ENCODE measurements at places on chromosomes 3 and 15. TPM values are rescaled to one million over a fixed set of nuclear protein-coding genes. Genes with fewer than 3 reads are reported as not detected.

The TUSC7 gene
- not detected for total RNA-seq

DNA sequence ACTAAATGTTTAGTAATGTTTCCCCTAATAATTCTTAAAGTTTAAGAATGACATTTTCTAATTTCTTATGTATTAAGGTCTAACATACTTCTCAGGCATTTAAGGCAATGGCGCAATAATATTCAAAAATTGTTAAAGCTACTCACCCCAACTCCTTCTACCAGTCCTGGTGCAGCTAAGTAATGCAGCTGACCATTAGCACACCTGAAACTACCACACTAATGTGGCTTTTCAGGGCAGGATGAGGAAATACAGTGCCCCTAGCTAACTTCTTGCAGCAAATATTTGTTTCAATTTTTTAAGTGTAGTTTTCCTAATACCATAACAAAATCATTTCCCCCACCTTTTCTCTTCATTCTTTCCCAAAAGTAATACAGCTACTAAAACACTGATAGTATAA lies 827.7 kb downstream of the FHIT start:
- no peaks in the 10 kb centered on the region for H3K4me1 ChIP-seq
- DNase-seq, result no peak
- H3K4me3 ChIP-seq, result no peak overlapping the region
- no peak overlapping the region for H3K27ac ChIP-seq
- H3K36me3 ChIP-seq, result no peaks in the 10 kb centered on the region
- H3K27me3 ChIP-seq, result no peaks in the 10 kb centered on the region

DNA sequence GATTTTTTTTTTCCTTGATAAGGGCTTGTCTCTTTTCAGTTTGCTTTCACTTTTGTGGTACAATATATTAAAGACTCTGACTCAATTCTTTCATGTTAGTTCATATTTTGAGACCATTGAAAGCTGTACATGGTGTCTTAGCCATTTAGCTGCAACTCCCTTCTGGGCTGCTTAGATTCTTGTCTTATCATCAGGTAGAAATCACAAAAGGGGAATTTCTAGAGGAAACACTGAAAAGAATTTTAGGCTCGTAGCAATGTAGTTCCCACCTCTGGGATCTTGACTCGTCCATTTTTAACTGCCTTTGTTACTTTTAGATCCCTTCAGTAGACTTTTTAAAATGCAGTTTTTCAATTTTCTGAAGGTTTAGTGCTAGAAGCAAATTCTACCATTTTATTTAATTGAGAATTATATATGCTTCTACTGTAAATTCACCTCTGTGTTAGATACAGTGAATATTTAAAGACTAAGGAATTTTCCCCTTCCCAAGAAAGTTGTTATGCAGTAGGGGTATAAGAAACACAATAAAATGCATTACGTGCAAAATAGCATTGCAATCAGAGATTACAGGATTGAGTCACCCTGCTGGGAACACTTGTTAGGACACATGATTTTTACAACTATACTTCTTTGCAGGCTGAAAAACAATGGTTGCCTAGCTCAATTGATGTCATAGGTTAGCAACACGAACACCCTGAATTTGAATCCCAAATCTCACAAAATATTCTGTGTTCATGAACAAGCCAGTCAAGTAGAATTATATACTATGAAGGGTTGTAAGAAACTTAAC lies 772.7 kb downstream of the PDCD6IP start:
- no peak overlapping the region for H3K27ac ChIP-seq
- no peak for DNase-seq
- H3K27me3 ChIP-seq, result no peaks in the 10 kb centered on the region
- no peaks in the 10 kb centered on the region for H3K4me1 ChIP-seq
- no peak overlapping the region for H3K4me3 ChIP-seq

- no peak overlapping the region for H3K4me3 ChIP-seq
- H3K27me3 ChIP-seq, result no peaks in the 10 kb centered on the region
- H3K36me3 ChIP-seq, result peaks cover 61% of the 10 kb centered on the region
- DNase-seq, result no peak
Observed at GRCh38 chr3:64000453-64001055, 22.7 kb downstream of the PSMD6 start.

DNA sequence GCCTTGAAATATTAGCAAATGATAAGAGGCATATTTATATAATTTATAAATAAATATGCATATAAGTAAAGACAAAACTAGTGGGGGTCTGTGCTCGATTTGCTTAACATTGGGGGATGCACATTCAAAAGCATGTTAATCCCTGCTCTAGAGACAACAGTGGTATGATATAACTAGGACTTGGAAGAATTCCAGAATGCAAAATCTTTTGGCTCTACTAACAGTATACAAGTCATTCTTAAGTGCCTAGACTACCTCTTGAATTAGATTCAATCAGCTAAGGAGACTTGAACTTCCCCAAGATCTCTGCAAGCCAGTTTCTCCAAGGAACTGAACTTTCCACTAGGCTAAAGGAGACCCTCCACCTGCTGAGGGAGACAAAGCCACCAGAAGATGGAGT lies 282.7 kb upstream of the RORA start:
- DNase-seq, result no peak
- no peaks in the 10 kb centered on the region for H3K36me3 ChIP-seq
- no peak overlapping the region for H3K4me3 ChIP-seq
- no peak overlapping the region for H3K27ac ChIP-seq
